ENCODE measurements at places on chromosomes 13 and 19.

DNA sequence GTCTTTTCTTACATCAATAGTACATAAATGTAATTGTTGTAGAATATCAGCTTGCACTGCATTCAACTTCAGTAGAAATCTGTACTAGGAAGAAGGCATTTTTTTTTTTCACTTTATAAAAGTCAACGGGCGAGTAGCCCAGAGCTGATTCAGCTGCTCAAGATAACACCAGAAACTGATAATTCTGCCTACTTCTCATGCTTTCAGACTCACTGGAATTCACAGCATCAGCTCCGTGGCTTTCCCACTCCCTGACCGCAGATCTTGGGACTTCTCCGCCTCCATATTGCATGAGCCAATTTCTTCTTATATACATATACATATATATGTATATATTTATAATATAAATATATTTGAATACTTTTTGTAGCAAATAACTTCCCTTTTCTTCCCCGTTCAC is 263.1 kb upstream of the RXFP2 start:
- peaks cover 10% of the 10 kb centered on the region for H3K27me3 ChIP-seq
- H3K4me1 ChIP-seq = peaks cover 9% of the 10 kb centered on the region
- peaks cover 1% of the 10 kb centered on the region for H3K36me3 ChIP-seq
- no peak for DNase-seq
- H3K4me3 ChIP-seq = no peak overlapping the region

GRCh38 chr19:19256072-19256969 is 16.8 kb downstream of the TM6SF2 start:
- H3K27me3 ChIP-seq = peaks cover 54% of the 10 kb centered on the region
- no peak overlapping the region for H3K4me3 ChIP-seq
- no peak for DNase-seq
- H3K27ac ChIP-seq = no peak overlapping the region

- peaks cover 8% of the 10 kb centered on the region for H3K27me3 ChIP-seq
- peak overlapping the region; percentile 86 for H3K27ac ChIP-seq
- DNase-seq = peak; percentile 82
- peak overlapping the region; percentile 86 for H3K4me3 ChIP-seq
- H3K4me1 ChIP-seq = peaks cover 31% of the 10 kb centered on the region
- peaks cover 3% of the 10 kb centered on the region for H3K36me3 ChIP-seq
Measured at GRCh38 chr19:9934132-9934950, 2.0 kb downstream of the OLFM2 start.

DNA sequence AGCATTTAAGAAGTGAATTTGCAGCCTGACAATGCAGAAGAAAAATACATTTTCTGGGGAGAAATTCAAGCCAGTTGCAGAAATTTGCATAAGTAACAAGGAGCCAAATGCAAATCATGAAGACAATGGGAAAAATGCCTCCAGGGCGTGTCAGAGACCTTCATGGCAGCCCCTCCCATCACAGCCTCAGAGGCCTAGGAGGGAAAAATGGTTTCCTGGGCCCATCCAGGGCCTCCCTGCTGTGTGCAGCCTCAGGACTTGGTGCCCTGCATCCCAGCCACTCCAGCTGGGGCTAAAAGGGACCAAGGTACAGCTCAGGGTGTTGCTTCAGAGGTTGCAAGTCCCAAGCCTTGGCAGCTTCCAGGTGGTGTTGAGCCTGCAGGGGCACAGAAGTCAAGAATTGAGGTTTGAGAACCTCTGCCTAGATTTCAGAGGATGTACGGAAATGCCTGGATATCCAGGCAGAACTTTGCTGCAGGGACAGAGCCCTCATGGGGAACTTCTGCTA is 16.7 kb upstream of the ITM2B start:
- no peaks in the 10 kb centered on the region for H3K36me3 ChIP-seq
- H3K4me1 ChIP-seq = peaks cover 10% of the 10 kb centered on the region
- H3K4me3 ChIP-seq = no peak overlapping the region
- H3K27ac ChIP-seq = no peak overlapping the region
- peaks cover 4% of the 10 kb centered on the region for H3K27me3 ChIP-seq

Data from mesothelial cell of epicardium (in vitro differentiated cells).